Stimulated activated CD4-positive, alpha-beta T cell treated with anti-CD3 and anti-CD28 coated beads, Interleukin-15, amount 100 ng/mL, for 1 hour (primary cell): ENCODE measurements at places on chromosomes 12 and 14.

- DNase-seq: no peak
These were observed 205.3 kb upstream of the PRICKLE1 start for GRCh38 chr12:42794806-42795205.

GRCh38 chr12:111826316-111826715 lies 15.7 kb upstream of the MAPKAPK5 start:
- DNase-seq: no peak

GRCh38 chr12:109191621-109192250 lies 75.3 kb downstream of the ACACB start:
- no peak for DNase-seq

DNA sequence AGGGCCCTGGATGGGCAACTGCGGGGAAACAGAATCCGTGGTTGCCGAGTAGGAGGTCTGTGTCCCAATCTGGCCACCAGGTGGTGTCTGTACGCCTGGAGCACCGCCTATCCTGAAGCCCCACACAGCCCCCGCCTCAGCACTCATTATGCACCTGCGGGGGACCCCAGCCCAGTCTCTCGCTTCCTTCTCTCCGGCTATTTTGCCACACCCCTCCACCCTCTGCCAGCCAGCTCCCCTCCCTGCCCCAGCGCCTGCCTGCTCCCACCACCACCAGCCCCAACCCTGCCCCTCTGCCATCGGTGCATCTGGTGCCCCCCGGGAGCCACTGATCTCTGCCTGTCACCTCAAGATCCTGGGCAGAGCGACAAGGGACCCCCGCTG lies 2.2 kb upstream of the NXPH4 start:
- DNase-seq: no peak

DNA sequence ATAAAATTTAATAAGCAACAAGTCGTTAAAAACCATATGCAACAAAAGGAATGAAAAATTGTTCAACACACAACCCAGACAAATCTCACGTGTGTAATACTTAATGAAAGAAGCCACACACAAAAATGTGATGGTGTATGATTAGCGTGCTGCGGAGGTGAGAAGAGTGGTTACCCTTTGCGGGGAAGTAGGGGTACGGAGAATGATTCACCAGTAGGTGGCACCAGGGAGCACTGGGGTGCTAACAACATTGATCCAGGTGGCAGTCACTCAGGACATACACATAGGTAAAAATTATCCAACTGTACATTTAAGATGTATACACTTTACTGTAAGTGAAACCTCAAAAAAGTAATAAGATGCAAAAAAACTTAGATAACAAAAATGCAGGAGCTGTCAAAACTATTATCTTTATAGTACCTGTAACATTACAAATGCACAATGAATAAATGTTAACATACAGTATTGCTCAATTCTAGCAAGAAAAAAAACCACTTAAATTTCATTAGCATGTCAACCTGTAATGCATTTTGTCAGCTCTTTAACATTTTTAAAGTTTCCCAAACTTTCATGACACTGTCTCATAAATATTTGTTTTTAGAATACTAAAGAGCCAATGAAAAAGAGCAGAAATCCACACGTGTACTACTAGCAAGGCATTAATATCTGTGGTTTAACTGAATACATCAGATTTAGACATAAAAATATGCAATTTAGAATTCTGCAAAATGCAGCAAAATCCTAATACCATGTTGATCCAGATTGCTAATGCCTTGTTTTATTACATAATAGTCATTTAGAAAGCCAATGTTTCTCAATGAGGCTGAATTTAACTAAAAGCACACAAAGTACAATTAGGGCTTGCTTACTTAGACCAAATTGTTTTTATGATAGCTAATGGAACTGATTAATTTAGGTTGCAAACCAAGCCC lies 46.7 kb downstream of the TMCC3 start:
- peak; percentile 26 for DNase-seq

DNA sequence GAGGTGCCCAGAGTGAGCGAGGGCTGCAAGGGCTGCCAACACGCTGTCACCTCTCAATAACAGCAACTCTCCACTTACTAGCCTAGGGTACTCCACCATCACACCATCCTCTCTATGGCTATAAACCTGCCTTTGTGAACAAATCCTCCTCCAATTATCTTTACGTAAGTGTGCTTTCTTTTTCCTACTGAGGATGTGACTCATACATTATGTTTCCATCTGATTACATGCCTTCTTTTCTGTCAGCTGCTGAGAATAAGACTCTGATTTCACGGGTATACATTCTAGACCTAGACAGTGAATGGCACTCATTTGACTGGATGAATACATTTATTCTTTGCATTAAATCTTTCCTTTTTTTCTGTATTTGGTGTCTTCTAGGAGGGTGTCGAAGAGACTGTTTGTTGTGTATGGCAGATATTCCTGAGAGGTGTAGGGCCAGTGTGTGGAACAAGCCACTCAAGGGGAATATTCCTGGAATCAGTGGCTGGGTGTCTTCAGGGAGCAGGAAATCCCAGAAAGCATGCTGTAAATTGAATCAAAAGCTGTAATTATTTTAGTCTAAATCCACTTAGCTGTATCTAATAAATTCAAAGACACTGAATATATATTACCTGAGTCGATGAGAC lies 327.3 kb upstream of the TMTC1 start:
- no peak for DNase-seq

- DNase-seq: no peak
These were observed 1.1 kb downstream of the ARHGAP5 start for GRCh38 chr14:32078023-32078857.

DNA sequence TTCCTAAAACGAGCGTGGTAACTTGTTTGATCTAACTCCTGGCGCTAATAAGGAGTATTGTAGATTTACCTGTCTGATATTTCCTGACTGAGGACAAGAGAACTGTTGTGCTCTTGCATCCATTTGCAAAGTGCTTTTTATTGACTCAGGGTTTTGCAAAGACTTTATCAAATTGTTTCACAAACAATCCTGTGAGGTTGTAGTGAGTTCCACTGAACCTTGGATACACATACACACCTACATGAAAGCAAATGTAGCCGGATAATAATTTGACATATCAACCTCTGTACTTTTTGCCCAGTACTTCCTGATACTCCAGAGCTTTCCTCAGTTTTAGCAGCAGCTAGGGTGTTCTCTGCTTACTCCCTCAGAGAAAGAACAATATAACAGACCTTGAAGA lies 6.7 kb upstream of the PTGER2 start:
- no peak for DNase-seq

GRCh38 chr14:83838226-83838625 lies 1691.7 kb upstream of the FLRT2 start:
- DNase-seq: no peak

GRCh38 chr14:70416338-70416724 lies 559 bp downstream of the SYNJ2BP start:
- no peak for DNase-seq

GRCh38 chr12:80178846-80179245 lies 79.5 kb downstream of the OTOGL start:
- DNase-seq: no peak

GRCh38 chr12:120538281-120539156 lies 4.4 kb downstream of the RNF10 start:
- no peak for DNase-seq

DNA sequence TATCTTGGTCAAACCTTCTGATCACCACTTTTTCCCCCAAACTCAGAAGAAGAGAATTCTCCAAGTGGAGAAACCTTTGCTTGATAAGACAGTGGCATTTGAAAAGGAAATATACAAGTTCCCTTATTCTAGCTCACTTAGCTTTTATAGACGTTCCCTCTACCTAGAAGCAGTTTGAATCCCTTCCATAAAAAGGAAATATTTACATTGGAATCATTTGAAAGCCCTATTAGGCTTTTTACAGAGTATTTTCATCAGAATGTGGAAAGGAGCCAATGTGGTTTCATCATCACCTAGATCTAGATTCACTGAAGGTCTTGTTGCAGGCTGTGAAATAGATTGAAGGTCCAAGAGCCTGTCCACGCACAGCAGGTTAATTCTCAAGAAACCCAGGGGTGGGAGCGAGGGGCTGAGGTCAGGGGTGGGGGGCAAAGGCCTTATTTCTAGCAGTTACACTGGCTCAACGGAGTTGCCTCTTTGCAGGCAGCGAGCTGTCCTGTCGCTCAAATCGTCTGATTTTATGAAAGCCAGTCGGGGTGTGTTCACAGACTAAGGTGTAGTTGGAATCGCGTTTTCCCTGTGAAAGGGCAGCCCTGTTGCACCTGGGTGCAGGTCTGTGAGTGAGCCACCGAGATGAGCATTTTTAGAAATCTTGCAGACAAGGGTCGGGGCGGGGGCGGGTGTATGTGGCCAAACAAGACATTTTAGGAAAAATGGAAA lies 45.6 kb downstream of the AACS start:
- no peak for DNase-seq
